Ammon's horn (tissue), 1 donor: ENCODE measurements at places on chromosomes 4 and X.

DNA sequence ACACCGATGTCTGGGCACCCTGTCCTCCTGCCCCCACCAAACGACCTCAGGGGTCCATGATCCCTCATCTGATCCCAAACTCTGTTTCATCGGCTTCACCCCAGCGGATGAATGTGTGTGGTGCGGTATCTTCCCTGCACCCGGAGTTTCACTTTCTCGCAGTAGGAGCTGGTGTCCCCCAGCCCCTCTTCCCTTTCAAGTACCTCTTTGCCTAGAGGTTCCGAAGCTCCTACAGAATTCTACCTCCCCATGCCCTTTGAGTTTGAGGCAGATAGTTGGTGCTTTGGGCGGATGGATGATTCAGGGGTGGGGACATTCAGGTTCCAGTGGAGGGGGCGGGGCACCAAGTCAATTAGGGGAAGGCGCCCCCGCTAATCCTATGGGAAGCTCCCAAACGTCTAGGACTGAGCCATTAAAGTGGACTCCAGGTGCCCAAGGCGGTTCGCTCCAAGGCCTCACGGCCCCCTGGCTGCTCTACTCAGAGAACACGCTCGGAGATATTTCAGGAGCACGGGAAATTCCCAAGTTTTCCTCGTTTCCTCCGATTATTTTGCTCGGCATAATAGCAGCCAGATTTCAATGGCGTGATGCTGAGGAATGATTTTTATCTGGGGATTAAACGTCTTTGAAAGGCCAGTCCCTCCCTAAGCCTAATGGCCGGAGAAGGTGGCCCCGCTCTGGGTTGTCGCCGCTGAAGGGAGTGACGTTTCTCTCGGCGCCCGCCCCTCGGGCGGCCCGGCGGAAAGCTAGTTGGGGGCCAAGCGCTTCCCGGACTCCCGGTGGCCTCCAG lies 1.3 kb downstream of the MSX1 start:
- no peak for DNase-seq

DNA sequence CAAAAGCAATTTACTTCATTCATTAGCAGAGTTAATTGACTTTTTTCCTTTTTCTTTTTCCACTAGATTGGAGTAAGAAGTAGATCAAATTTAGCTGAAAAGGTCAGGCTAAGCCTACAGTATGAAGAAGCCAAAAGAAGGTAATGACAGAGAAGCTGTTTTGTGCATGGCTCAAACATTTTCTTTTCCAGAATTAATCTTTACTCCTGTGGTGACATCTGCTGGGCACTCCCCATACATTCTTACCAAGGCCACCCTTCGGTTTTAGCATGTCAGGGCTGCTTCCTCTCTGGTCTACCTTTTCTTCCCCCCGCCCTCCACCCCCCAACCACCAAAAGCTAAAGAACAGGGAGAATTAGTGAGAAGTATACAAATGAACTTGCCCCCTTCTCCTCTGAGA lies 70.2 kb downstream of the CLDN22 start:
- peak; percentile 40 for DNase-seq

- no peak for DNase-seq
Observed at GRCh38 chr4:20445933-20446723, 194.4 kb downstream of the SLIT2 start.

DNA sequence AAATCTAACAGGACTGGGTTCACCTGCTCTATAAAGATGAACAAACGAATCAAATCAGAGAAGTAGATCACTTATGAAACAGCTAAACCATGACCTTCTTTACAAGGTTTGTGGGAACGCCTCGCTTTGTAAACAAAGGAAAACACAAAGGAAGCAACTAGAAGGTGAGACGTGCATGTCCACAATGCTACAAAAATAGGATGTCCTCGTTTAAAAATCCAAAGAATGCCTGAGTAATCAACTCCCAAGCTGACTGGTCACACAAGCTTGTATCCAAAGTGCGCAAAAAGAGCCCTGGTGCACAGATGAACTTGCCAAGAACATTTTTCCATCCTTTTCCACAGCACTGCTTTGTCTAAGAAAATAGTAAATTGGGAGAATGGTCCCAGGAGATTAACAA lies 6.3 kb upstream of the SH3KBP1 start:
- DNase-seq = no peak

DNA sequence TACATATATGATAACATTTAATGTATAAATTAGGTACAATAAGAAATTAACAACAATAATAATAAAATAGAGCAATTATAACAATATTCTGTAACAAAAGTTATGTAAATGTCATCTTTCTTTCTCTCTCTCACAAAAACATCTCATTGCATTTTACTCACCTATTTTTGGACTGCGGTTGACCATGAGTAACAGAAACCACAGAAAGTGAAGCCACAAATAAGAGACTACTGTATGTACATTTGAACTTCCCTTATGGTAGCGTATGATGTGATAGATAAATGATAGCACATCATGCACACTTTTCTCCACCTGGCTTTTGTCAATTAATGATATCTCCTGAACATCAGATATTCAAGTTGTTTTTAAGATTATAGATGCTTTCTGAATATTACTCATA lies 80.5 kb downstream of the HNRNPD start:
- DNase-seq = no peak

DNA sequence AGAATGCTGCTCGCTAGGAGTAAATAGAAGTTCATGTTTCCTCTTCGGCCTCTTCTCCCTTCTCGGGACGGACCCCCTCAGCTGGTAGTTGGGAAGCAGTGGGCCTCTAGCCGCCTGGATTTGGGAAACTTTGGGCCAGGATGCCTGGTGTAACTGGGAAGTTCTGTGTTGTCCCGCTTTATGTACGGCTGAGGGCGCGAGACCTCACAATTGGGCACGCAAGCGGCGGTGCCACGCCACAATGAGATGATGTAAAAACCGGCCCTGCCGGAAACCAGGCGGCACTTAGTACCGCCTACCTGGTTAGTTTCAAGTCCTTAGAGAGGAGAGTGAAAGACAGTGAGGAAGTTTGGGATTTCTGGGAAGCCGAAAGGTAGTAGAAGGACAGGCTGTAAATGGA lies at the start of gene CT83:
Gene CT83 (minus strand): TSS at position 155 of the 400 bp plus-strand sequence. CDS start 120 bp downstream, at position 35.
- no peak for DNase-seq

- no peak for DNase-seq
Observed at GRCh38 chr4:1375051-1375721, 28.2 kb downstream of the UVSSA start.

DNA sequence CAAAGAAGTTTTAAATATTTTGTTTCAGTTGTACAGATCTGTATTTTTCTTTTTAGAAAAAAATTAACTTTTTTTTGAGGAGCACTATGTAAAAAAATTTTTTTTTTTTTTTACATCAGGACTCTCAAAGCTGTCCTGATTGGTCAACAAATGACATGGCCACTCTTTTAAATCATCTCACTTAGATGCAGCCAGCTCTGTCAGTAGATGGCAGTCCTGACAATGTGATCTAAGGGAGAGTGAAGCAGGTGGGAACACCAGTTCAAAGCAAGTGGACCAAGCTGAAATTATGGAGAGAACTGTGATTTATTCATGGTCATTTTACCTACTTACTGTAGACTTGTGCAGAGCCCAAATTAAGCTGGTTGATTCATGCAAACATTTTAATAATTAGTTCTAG lies 174.7 kb upstream of the GPRIN3 start:
- peak; percentile 53 for DNase-seq

DNA sequence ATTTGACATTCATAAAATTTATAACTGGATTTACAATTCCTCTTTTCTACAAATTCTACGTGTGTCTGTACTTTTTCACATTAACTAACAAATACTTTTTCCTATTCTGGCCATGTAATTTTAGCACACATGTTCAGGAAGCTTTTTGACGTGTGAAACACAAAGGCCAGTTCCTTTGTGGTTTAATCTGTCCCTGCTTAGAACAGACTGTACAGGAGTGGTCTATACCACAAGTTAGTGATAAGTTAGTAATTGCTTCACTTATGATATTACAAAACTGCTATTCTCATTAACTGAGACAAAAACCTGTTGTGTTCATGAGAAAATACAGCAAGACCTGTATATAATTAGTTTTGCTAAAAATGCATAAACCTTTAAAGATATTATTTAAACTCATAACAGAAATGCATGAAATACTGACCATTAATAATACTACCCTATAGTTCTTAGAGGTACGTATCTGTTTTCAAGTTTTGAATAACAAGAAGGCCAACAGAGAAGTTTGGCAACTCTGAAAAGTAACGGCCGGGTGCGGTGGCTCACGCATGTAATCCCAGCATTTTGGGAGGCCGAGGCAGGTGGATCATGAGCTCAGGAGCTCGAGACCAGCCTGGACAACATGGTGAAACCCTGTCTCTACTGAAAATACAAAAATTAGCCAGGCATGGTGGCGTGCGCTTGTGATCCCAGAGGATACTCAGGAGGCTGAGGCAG lies 13.7 kb upstream of the AREG start:
- DNase-seq = no peak

DNA sequence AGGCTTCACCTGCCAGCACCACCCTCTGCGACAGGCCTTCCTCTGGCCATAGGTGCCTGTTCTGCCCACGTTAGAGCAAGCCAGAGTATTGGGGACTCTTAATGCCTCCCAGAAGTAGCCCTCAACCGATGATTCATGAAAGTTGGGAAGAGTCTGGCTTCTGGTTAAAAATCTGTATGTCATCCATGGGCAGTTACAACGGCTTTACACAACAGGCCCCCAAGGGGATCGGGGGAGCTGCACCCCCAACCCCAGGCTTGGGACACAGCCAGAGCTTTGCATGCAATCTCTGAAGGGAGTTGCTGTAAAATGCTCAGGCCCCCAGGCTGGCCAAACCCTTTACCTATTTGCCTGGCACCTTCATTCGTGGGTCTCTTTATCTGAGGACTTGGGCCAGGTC lies 5.4 kb upstream of the CYTL1 start:
- no peak for DNase-seq

GRCh38 chr4:182562350-182562749 lies 319.1 kb downstream of the TENM3 start:
- no peak for DNase-seq

DNA sequence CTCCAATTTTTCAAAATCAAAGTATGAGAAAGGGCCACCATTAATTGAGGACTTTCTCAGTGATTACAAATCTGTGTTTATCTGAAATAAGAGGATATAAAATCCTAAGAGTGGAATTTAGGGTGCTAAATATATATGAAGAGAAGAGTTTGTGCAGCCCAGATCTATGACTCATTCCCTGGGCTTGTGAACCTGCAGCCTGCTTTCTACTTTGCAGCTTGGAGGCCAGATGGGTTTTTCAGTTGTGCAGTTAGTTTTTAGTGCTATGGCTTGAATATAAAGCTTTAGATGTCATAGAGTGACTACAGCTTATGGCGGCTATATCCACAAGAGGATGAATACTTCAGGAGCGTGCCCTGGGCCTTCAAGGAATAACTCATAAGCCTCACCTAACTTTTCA lies 1391.1 kb downstream of the FSTL5 start:
- DNase-seq = peak; percentile 3

DNA sequence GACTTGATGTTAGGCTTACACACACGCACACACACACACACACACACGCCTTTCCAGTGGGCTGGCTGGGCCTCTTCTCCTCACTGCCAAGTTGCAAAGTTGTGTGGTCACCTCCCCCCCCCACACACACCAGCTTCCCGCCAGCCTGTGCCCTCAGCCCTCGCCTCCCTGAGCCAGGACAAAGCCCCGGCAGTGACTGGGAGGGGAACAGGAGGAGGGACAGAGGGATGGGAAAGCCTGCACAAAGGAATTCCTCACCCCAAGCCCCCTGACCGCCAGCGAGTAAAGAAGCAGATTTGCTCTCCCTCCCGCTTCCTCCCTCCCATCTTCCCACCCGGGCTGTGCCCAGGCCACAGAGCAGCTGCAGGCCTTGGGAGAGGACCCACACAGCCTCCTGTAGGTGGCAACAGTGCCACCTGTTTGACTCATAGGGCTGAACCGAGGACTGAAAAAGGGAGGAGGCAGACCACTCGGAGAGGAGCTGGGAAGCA lies at the start of gene GDPD2:
Gene GDPD2 (plus strand): TSS at position 464 of the 491 bp plus-strand sequence. CDS start 1,671 bp downstream, outside the sequence.
- DNase-seq = peak; percentile 36

GRCh38 chr4:155906554-155907247 lies 3.2 kb downstream of the TDO2 start:
- DNase-seq = no peak
